ENCODE measurements at places on chromosomes 11 and 22.

GRCh38 chr11:15851051-15851498 is 505.3 kb downstream of the SOX6 start:
- no peak for DNase-seq

- no peak for DNase-seq
These were observed 96.3 kb downstream of the MRTFA start for GRCh38 chr22:40540265-40540664.

- no peak for DNase-seq
These were observed 71.5 kb downstream of the SGSM3 start for GRCh38 chr22:40441761-40442390.

- no peak for DNase-seq
These were observed 49.0 kb downstream of the LINC01488 start for GRCh38 chr11:69530278-69531070.

DNA sequence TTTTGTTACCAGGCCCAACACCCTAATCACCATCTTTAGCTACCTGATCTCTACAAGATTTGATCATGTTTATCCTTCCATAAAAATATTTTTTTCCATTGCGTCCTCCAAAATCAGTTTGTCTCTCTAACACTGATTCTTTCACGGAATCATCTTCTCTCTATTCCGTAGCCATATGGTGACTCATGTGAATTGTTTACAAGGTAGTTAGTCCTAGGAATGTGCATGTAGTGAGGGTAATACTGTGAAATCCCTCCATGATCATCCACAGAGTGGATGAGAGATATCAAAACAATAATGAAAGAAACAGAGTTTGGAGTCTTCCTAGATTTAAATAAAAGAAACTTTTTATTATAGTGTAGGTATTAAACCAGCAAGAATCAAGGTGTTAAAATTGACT is 230.2 kb downstream of the METTL15 start:
- no peak for DNase-seq

- no peak for DNase-seq
These were observed 2.3 kb upstream of the FOLR1 start for GRCh38 chr11:72189455-72190250.

DNA sequence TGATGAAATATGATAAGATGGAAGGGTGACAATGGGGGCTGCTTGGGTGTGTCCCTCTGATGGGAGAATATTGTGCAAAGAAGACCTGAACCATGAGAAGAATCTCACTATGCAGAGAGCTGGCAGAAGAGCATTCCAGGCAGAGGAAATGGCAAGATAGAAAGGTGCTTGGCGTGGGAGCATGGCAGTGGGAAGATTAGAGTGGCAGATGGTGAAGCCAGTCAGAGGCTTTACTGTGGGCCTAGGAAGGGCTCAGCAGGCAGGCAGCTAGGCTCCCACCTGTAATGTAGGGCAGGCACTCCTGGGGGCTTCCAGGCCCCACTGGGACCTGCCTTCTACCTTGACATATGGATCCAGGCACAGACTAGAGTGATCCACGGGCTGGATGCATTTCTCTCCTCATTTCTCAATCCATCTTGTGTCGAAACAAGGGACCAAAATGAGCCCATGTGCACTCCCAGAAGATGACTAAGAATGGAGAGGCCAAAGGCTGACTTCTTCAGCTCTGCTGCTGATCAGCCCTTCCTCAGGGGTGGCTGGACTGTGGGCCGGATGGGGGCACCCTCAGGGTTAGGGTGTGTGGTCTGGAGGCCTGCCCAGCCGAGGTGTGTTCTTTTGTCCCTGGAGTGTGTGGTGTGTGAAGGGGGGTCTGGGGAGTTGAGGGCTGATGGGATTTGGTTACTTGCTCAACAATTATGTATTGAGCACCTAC is 88.3 kb downstream of the TSPAN18 start:
- peak; percentile 43 for DNase-seq

DNA sequence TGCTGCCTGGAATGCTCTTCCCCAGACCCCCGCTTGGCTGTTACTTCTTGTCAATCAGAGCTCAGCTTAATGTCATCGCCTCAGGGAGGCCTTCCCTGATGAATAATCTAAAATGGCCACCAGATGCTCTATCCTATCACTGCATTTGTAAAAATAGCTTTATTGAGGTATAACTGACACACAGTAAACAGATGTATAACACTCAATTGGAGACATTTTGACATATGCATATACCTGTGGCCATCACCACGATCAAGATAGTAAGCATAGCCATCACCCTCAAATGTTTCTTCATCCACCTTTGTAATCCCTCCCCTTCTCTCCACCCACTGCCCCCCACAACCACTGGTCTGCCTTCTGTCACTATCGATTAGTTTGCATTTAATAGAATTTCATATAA is 36.6 kb upstream of the NECTIN1 start:
- no peak for DNase-seq

- no peak for DNase-seq
These were observed 34.6 kb upstream of the CRTAM start for GRCh38 chr11:122803716-122804115.

- no peak for DNase-seq
These were observed 222.1 kb upstream of the ANO3 start for GRCh38 chr11:26109658-26110368.

- no peak for DNase-seq
These were observed 148.6 kb downstream of the TRIM29 start for GRCh38 chr11:119989159-119989821.

- no peak for DNase-seq
These were observed 1.0 kb upstream of the YPEL4 start for GRCh38 chr11:57650739-57651090.

DNA sequence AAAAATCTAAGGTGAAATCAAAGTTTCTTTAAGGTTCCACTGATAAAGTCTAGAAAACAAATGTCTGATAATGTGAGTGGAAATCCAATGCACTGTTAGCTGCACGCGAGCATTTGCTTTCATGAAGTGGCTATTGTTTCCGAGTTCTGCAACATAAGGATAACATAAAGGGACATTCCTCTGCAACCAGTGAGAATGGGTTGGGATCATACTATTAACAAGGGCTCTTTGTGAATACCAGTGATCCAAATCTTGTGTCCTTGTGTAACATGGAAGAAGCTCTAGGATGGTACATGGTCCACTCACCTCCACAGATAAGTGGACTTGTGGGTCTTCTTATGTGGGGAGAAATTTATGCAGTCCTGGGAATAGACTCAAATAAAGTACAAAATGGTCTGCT is 24.6 kb downstream of the APIP start:
- no peak for DNase-seq

GRCh38 chr11:116981266-116981885 is 116.9 kb downstream of the SIK3 start:
- peak; percentile 80 for DNase-seq

- DNase-seq = no peak
These were observed 352.7 kb downstream of the NTM start for GRCh38 chr11:131723088-131723487.

- no peak for DNase-seq
These were observed 214.1 kb downstream of the OPCML start for GRCh38 chr11:133318221-133318620.

DNA sequence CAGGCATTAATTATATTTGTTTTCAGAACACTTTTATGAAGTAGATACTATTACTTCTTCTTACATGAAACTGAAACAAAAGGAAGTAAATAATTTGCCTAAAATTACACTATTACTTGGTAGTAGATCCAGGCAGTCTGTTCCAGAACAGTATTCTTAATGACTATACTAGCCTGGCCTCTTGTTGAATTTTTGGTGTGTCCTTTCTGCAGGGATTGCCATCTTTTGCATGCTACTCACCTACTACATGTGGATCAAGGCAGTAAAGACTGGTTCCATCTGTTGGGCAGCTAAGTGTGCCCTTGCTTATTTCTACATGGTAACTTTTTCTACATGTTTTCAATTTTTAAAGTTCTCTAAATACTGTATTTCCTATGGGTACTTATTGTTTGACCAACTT is 12.8 kb downstream of the STT3A start:
- DNase-seq = no peak

- peak; percentile 14 for DNase-seq
These were observed 2.0 kb downstream of the FAT3 start for GRCh38 chr11:92226331-92227229.

GRCh38 chr11:122177238-122177637 is 61.2 kb upstream of the BLID start:
- DNase-seq = no peak

DNA sequence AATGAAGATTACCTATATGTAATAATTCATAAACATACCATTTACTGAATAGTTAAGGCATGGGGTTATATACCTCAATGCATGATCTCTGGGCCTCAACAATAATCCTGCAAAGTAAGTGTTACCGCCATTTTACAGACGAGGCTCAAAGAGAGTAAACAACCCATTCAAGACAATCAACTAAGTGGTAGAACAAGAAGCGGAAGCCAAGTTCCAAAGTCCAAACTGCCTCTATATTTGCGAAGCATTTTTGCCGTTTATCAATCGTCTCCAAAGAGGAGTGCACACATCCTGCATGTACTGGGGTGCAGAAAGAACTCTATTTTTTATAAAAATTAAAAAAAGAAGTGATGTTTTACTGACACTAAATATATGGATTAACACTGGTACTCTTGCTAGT is 27.5 kb upstream of the P4HA3 start:
- no peak for DNase-seq

DNA sequence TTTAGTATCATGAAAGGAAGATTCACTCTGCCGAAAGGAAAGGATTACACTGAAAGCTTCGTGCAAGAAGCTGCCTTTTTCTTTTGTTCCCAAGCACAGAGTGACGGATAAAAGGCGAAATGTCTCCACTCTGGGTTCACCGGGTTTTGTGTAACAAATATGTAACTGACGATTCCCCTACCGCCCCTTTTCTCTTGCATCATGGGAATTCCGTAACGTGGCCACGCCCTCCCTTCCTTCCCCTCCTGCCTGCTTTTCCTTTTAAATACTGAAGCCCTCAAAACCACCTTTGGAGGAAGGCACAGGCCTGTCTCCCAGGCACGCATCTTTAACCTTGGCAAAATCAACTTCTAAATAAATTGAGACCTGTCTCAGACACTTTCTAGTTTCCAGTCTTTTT is 16.4 kb upstream of the TESMIN start:
- no peak for DNase-seq

DNA sequence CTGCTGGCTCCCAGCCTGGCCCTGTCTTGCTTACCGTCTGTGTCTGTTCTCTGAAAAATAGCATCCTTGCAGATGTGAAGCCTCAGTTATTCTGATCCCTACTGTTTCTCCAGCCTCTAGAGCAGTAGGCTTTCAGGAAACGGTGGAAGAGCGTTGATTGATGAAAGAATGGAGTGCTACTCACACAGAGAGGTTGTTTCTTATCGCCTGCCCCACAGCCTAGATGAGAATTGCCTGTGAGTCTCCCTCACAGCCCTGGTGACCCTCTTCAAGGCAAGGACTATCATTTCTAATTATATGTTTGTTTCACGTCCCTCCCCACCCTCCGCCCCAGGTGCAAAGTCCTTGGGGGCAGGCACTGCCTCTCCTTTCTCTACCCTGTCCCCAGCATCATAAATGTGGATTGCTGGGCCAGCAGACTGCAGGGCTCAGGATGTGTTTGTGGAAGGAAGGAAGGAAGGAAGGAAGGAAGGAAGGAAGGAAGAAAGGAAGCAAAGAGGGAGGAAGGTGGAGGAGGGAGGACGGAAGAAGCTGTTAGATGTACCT is 575.3 kb upstream of the B3GAT1 start:
- no peak for DNase-seq

- no peak for DNase-seq
These were observed 158.6 kb upstream of the BDNF start for GRCh38 chr11:27858866-27859265.

DNA sequence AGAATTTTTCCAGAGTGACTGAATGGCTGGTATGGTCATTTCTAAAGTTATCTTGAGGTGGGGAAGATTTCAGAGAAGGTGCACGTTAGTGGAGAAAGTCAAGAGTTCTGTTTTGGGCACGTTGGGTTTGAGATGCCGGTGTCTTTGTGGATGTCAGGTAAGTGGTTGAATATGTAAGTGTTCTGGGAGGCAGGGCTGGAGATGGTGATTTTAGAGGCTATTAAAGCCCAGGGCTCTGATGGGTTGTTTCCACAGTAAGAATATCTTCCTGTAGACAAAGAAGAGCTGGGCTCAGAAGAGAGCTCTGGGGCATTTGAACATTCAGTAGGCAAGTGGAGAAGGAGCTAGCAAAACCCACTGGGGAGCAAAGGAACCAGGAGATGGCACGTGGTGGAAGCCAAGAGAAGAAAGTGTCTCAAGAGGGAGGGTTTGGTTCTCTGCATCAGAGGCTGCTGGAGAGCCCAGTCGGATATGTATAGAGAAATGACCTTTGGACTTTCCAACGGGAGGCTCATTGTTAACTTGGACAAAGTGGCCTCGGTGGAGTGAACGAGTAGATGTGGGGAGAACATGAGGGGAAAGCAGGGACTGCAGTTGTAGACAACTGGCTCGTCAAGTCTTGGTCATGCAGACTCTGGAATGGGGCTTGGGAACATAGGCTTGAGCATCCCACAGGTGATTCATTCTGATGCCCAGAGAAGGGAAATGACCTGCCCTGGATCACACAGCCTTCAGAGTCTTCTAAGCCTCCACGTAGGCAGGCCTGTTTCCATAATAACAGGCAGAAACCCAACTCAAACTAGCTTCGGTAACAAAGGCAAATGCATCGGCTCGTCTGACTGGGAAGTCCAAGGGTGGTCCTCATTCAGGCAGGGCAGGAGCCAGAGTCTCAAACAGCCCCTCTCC is 98.4 kb upstream of the PARVA start:
- DNase-seq = no peak

GRCh38 chr11:72573855-72574445 is 100.3 kb downstream of the PDE2A start:
- DNase-seq = no peak

- peak; percentile 18 for DNase-seq
These were observed 44.2 kb downstream of the MRE11 start for GRCh38 chr11:94449437-94449836.

DNA sequence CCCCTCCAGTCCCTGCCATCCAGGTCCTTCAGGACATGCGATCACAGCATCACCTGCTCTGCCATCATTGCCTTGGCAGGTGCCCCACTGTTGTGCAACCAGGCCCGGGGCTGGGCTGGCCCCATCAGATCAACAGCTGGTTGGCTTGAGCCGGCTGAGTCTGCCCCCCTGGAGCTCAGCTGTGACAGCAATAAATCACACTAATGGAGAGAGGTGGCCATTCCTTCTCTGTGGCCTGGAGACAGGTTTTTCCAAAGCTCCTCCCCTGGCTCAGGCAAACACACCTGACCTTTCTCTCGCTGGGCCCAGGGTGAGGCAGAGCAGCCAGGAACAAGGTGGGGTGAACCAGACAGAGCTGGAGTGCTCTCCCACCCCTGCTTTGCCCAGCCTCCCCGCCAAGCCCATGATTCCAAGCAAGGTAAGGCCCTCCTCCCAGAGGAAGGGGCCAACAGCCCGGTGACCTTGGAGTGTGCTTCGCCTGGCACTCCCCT is 8.9 kb upstream of the FXYD2 start:
- no peak for DNase-seq
